ENCODE measurements at places on chromosomes 4 and X.

DNA sequence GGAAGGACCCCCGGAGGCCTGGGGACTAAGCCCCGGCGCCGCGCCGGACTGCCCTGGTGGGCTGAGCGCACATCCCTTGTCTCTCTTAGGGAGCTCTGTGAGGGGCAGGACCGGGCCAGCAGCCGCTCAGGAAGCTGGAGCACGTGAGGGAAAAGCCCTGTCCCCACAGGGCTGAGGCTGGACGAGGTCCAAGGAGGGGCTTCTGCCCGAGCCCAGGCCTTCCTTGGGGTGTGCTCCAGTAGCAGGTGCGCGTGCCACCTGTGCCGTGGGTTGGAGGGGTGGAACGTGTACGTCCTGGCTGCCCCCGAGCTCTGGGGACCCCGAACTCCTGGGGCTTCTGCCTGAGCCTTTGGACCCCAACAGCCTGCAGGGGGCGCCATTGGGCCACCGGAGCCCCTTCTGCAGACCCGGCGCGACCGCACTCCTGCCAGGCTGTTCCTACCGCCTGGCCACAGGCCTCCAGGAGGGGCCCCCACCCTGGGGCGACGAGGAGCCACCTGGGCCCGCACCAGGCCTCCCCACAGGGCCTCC, 27.2 kb downstream of the TACC3 start:
- no peak for DNase-seq

- peak; percentile 26 for DNase-seq
These were observed 13.2 kb upstream of the SH3TC1 start for GRCh38 chr4:8185930-8186329.

DNA sequence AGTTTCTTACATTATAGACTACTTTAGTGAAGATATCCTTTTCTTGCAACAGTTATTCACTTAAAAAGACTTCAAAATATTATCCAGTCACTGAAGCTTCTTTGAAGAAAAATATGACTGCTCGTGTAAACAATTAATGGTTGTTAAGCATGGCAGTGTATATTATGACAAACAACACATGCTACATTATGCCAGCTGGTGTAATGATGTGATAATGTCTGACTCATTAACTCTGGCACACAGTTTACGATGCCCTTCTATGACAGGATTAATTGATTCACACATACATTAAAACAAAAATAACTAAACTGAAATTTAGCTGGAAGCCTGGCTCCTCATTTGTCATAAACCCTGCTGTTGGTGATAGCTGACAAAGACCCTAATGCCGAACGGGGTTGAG, 22.4 kb downstream of the GK2 start:
- DNase-seq = no peak

- no peak for DNase-seq
These were observed 1272.1 kb downstream of the ARAP2 start for GRCh38 chr4:34972189-34972588.

DNA sequence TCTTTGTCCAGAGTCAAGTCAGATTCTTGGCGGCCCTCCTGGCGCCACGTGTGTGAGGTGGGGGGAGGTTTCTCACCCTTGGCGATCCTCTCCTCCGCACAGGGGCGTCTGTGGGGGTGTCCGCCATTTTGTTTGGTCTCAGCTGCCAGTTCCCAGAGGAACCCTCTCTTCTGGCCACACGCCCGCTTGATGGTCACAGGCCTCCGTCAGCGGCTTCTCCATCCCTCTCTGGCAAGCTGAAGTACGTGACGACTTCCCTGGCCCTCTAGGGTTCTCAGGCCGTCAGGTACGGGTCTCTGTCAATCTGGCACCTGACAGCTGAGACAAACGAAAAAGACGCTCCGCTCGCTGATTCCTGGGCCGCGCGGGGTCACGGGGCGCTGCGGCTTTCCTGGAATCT, 272.6 kb downstream of the TRIML1 start:
- no peak for DNase-seq

DNA sequence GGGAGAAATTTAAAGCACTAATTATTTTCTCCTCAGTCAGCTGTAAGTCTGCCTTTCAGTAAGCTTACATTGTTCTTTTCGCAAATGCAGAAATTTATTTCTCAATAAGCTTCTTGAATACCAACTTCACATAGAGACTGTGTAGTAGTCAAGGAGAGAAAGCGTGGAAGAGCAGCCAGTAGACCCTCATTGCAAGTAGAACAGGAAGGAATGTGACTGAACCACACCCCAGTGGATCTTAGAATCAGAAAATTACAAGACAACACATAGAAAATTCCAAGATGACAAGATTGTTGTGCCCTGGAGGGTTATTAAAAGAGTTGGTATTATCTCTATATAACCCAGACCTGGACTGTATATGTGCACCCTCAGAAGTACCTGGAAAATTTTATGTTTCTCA, 216.9 kb downstream of the RELL1 start:
- no peak for DNase-seq

DNA sequence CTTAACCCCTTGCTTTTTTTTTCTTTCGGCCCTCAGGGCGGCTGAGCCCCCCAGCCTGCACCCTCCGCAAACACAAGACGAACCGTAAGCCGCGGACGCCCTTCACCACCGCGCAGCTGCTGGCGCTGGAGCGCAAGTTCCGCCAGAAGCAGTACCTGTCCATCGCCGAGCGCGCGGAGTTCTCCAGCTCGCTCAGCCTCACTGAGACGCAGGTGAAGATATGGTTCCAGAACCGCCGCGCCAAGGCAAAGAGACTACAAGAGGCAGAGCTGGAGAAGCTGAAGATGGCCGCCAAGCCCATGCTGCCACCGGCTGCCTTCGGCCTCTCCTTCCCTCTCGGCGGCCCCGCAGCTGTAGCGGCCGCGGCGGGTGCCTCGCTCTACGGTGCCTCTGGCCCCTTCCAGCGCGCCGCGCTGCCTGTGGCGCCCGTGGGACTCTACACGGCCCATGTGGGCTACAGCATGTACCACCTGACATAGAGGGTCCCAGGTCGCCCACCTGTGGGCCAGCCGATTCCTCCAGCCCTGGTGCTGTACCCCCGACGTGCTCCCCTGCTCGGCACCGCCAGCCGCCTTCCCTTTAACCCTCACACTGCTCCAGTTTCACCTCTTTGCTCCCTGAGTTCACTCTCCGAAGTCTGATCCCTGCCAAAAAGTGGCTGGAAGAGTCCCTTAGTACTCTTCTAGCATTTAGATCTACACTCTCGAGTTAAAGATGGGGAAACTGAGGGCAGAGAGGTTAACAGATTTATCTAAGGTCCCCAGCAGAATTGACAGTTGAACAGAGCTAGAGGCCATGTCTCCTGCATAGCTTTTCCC, 3.4 kb downstream of the MSX1 start:
- no peak for DNase-seq

GRCh38 chr4:163755013-163755412, 260.5 kb downstream of the TMA16 start:
- no peak for DNase-seq

- no peak for DNase-seq
These were observed 198.9 kb upstream of the LDB2 start for GRCh38 chr4:17097362-17097761.

GRCh38 chrX:133229361-133229760, 11.2 kb upstream of the TFDP3 start:
- DNase-seq = no peak

DNA sequence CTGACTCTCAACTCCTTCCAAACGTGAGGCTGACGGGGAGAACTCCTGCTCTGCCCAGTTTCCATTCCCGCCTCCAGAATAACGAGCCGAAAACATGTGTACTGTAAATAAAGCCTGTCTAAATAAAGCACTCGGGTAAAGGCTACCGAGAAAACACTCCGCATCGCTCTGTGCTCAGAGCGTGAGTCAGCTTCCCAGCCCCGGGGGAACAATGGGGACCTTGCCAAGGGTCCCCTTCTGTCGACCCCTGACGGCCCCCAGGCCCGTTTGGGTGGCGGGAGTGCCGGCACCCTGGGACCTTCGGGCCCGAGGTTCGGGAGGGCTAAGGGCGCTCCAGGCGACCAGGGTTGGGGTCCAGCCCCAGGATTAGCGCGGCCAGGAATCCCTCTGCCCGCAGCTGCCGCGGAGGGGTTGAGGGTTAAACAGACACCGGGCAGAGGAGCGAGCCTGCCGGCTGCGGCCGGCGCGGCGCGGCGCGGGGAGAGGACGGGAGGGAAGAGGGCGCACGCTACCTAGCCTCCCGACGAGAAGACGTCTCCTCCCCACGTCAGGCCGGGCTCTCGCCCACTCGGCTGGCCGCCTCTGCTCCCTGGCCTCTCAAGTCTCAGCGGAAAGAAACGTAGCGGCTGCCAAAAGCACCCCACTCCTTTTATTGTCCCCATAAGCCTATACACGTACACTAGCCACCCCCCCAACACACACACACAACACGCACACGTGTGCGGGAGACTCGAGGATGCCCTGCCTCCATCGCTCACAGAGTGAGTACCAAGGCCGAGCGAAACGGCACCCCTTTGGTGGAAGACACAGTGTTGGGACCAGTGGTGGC, 85.5 kb downstream of the BCOR start:
- no peak for DNase-seq

GRCh38 chr4:152099061-152099425, 338.2 kb upstream of the GATB start:
- no peak for DNase-seq

GRCh38 chr4:15233626-15234025, 194.2 kb upstream of the C1QTNF7 start:
- DNase-seq = no peak

DNA sequence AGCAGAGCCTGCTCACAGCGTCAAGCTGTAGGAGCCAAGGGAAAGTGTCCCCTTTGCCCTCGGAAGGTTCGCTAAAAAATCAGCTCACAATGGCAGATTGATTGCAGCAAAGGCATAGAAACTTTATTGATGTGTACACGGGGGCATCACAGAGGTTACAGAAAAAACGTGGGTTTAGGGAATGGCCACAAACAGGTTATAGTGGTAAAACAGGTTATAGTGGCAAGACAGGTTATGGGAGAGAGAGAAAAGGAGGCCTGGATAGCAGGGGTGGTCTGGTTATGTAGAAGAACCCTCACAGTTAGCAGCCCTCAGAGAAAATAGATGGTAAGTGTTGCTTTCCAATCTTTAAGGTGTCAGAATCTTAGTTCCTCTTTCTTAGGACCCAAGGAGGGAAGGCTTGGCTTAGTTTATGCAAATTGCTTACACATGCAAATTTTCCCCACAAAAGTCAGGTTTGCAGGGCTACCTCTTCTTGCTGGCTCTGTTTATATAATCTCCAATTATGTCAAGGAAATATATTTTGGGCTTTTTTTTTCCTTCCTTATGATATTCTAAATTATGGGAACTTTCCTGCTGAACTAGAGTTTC, 113.7 kb downstream of the BMP15 start:
- no peak for DNase-seq

GRCh38 chr4:96395747-96396146, 555.9 kb downstream of the PDHA2 start:
- DNase-seq = no peak

GRCh38 chr4:48746608-48747362, 33.3 kb downstream of the FRYL start:
- no peak for DNase-seq

- DNase-seq = peak; percentile 3
These were observed 29.4 kb upstream of the OPHN1 start for GRCh38 chrX:68462653-68463052.

- no peak for DNase-seq
These were observed 2.4 kb downstream of the ZNF41 start for GRCh38 chrX:47480576-47480975.

GRCh38 chr4:186829740-186830449, 106.2 kb upstream of the FAT1 start:
- DNase-seq = peak; percentile 74

- no peak for DNase-seq
These were observed 75.7 kb downstream of the AGTR2 start for GRCh38 chrX:116246261-116246660.

GRCh38 chrX:38156838-38157237, 63.8 kb downstream of the SRPX start:
- DNase-seq = no peak

- no peak for DNase-seq
These were observed 221.6 kb downstream of the AFAP1 start for GRCh38 chr4:7717946-7718490.

- DNase-seq = no peak
These were observed 663 bp upstream of the USP53 start for GRCh38 chr4:119211867-119212233.

- no peak for DNase-seq
These were observed 8.6 kb upstream of the NKRF start for GRCh38 chrX:119614776-119615175.

DNA sequence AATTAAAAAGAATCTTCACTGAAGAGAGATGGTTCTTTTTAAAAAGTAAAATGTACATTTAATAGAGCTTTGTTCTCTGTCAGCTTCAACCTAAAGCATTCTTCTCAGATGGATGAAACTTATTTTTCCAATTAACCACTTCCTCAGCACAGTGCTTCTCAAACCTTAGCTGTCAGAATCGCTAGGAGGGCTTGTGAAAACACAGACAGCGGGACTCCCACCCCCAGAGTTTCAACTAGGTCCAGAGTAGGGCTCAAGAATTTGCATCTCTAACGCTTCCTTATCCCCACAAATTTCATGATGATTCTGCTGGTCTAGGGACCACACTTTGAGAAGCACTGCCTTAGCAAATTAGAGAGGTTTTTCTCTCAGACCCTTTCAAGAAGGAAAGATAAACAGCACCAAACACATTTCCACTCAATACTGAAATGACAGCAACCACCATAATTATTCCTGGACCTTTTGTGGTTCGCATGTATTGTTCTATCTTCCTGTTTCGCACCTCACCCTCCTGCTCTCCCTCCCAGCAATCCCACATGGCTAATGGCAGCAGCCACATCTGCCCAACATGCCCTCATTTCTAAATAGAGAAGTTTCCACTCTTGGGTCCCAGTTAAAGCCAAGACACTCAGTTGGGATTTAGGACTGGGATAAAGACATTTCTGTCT, 73.2 kb downstream of the ZNF827 start:
- DNase-seq = no peak

DNA sequence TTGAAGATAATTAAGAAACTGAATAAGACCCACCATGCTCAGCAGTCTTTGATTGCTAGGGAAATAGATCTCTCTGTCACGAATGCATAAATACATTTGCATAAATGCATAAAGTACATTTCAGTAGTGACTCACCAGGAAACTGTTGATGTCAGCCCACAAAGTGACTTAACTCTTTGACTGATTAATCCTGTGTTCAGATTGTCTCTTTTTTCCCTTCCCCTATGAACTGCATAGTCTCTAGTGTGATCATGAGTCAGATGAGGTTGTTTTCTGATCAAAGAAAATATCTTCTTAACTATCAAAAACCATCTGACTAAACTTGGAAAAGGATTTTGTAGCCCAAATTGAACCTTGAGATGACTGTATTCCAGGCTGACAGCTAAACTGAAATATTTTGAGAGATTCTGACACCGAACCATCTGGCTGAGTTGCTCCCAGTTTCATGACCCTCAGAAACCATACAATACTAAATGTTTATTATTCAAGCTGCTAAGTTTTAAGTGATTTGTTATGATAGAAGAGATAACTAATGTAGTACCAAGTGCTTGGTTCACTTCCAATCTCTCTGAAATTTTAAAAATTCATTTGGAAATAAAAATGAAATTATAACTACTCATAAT, 1381.5 kb upstream of the AGA start:
- DNase-seq = no peak
